CD4-positive, alpha-beta T cell treated with Interleukin-10 for 1 hour (primary cell): ENCODE measurements at places on chromosomes 6 and 20.

GRCh38 chr6:133768656-133769295 is 120.1 kb upstream of the TCF21 start:
- DNase-seq = no peak

DNA sequence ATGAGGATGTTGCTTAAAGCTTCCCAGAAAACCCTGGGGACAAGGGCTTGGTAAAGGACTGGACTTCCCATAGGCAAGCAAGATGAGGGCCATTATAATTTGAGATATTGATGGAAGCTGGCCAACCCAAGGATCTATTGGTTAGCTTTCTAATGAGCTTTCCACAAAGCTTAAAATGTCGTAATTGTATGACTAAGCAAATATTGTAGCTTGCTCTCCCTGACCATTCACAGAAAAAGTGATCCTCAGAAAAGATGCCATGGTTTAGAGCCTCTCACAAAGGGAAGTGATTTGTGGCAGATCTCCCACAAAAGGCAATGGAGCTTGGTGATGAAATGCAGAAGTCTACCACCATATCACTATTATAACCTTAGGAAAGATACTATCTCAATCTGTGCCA is 13.6 kb downstream of the IL17F start:
- DNase-seq = no peak

DNA sequence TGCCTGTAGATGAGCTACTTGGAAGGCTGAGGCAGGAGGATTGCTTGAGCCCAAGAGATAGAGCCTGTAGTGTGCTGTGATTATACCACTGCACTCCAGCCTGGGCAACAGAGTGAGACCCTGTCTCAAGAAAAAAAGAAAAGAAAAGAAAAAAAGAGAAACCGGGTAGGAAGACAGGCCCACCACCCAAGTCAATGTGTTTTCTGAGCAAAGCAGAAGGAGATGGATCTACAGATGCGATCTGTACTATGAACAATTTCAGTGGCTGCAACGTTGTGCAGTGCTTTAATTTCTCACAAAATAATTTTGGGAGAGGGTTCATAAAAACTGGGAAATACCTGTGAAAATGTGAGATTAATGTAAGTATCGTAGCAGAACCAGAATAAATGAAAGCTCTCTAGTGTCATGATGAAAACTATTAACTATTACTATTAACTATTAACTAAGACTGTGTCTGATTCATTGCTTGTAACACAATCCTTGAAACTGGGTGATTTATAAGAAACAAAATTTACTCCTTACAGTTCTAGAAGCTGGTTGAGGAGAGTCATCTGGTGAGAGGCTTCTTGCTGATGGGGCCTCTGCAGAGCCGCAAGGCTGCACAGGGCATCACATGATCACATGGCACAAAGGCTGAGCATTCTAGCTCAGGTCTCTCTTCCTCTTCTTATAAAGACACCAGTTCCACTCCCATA is 233.1 kb upstream of the ZNF217 start:
- DNase-seq = no peak

- DNase-seq = no peak
Observed at GRCh38 chr20:20897922-20898321, 185.5 kb upstream of the RALGAPA2 start.

- peak; percentile 73 for DNase-seq
Observed at GRCh38 chr20:33299111-33299603, 16.1 kb downstream of the BPIFB1 start.
